ENCODE measurements at places on chromosomes 7 and 10. TPM values are rescaled to one million over a fixed set of nuclear protein-coding genes. Genes with fewer than 3 reads are reported as not detected.

LIPM gene
- not detected for polyA plus RNA-seq

KNDC1 gene
- 1.4 TPM for polyA plus RNA-seq

SPDYE11 gene
- polyA plus RNA-seq, result not detected

CUBN gene
- polyA plus RNA-seq, result 2.4 TPM

ATG9B gene
- 0.52 TPM for polyA plus RNA-seq

TMEM225B gene
- polyA plus RNA-seq, result 1.5 TPM

ZNF804B gene
- not detected for polyA plus RNA-seq

NRCAM gene
- polyA plus RNA-seq, result 1.1 TPM

AS3MT gene
- 9.0 TPM for polyA plus RNA-seq

RRP12 gene
- polyA plus RNA-seq, result 40.9 TPM

LLCFC1 gene
- polyA plus RNA-seq, result not detected

SOSTDC1 gene
- 0.81 TPM for polyA plus RNA-seq

VENTX gene
- polyA plus RNA-seq, result not detected

MORN4 gene
- 31.7 TPM for polyA plus RNA-seq

PRLHR gene
- polyA plus RNA-seq, result 0.03 TPM

LIPK gene
- not detected for polyA plus RNA-seq

CALHM1 gene
- not detected for polyA plus RNA-seq

PILRA gene
- 0.99 TPM for polyA plus RNA-seq

PLAC9 gene
- 0.21 TPM for polyA plus RNA-seq

EN2 gene
- polyA plus RNA-seq, result 0.02 TPM

KCP gene
- not detected for polyA plus RNA-seq

NYAP1 gene
- 6.0 TPM for polyA plus RNA-seq

ZC3HAV1 gene
- 12.4 TPM for polyA plus RNA-seq

GRB10 gene
- polyA plus RNA-seq, result 5.1 TPM

C10orf143 gene
- 2.2 TPM for polyA plus RNA-seq

COL17A1 gene
- polyA plus RNA-seq, result 0.12 TPM

UNC5B gene
- polyA plus RNA-seq, result 13.8 TPM

ATP6V1F gene
- 495 TPM for polyA plus RNA-seq

LRGUK gene
- 1.5 TPM for polyA plus RNA-seq
